ENCODE measurements at places on chromosomes 5 and 9. TPM values are rescaled to one million over a fixed set of nuclear protein-coding genes. Genes with fewer than 3 reads are reported as not detected.

ASS1 gene
- total RNA-seq: 2.6 TPM

RASGRF2 gene
- total RNA-seq: 19.3 TPM

NINJ1 gene
- total RNA-seq: 30.4 TPM

DNA sequence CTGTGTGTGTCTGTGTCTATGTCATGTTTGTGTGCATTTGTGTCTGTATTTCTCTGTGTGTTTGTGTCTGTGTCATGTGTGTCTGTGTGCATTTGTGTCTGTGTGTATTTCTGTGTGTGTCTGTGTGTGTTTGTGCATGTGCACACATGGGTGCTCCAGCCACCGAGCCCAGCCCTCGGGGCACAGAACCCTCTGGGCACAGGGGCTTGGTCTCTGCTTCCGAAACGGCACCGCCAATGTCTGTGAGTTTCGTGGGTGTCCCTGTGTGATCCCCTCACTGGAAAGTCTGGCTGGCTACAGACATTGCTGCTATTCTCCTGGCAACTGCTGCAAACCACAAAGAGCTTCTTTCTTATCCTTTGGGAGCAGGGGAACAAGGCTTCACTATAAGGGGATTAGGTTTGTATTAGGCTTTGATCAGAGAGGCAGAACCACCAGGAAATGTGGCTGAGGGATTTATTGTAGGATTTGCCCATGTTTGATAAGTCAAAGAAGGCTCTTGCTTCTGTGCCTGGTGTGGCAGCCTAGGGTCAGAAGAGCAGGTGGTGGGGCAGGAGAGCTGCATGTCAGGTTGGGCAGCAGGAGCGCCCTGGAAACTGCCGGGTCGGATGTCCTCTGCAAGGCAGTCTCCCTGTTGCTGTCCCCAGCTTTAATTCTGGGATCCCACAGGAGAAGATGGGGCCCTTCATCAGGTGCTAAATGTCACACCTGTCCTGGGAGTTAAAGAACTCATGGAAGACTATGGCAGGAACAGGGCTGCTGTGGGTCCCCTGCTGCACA, 39.6 kb upstream of the FCN1 start:
- no peak for DNase-seq

GRCh38 chr9:971901-972500, 4.5 kb upstream of the DMRT3 start:
- DNase-seq: peak; percentile 50

- no peak for DNase-seq
Measured at GRCh38 chr5:40402007-40402364, 277.7 kb upstream of the PTGER4 start.

- DNase-seq: no peak
Measured at GRCh38 chr9:98726735-98727134, 18.0 kb upstream of the GABBR2 start.

GRCh38 chr9:95264954-95265615, 52.4 kb downstream of the FANCC start:
- no peak for DNase-seq

- DNase-seq: no peak
Measured at GRCh38 chr5:51468196-51468595, 84.9 kb downstream of the ISL1 start.

GRCh38 chr5:127666043-127666716, 17.3 kb downstream of the CTXN3 start:
- DNase-seq: no peak

DNA sequence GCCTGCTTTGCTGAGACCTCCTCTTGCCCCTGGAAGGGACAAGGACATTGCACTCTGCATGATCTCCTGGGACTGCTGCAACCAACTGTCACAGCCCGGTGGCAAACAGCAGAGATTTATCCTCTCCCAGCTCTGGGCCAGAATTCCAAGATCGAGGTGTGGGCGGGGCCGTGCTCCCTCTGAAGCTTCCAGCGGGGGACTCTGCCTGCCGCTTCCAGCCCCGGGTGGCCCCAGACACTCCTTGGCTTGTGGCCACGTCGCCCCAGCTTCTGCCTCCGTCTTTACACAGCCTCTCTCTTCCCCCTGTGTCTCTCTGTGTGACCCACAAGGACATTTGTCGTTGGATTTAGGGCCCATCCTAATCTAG, 67.1 kb downstream of the COL5A1 start:
- no peak for DNase-seq

- DNase-seq: no peak
Measured at GRCh38 chr5:150181027-150181426, 8.8 kb upstream of the SLC6A7 start.

- DNase-seq: no peak
Measured at GRCh38 chr5:14167211-14167845, 24.2 kb downstream of the TRIO start.

DNA sequence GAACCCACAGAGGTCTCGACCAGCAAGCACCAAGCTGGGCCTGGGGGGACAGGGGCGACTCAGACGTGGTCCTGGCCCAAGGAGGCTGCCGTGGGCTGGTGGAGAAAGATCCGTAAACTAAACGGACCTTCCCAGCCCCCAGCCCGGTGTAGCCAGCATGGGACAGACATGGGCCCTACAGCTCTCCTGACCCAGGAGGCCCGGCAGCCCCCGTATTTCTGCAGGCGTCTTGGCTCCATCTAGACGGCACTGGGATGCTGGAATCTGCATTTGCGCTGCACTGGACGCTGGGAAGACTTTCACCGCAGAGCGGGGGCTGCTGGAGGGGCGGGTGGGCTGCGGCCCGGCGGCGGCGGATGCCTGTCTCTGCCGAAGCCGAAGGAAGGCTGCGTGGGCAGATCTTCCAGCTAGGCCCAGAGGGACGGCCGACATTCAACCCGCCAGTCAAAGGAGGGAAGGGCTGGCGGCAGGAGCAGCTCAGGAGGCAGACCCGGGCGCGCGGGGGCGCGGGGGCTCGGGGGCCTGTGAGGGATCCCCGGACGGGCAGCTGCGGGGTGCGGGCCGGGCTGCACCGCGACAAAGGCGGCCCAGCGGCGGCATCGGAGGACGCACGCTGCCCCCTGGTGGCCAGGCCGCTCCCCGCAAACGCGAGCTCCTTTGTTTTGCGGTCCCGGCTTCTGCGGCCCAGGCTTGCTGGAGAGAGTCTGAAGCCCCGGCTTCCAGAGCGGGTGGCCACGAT, 266.2 kb downstream of the NSG2 start:
- peak; percentile 82 for DNase-seq

GRCh38 chr5:169805937-169806700, 169.0 kb downstream of the DOCK2 start:
- no peak for DNase-seq

DNA sequence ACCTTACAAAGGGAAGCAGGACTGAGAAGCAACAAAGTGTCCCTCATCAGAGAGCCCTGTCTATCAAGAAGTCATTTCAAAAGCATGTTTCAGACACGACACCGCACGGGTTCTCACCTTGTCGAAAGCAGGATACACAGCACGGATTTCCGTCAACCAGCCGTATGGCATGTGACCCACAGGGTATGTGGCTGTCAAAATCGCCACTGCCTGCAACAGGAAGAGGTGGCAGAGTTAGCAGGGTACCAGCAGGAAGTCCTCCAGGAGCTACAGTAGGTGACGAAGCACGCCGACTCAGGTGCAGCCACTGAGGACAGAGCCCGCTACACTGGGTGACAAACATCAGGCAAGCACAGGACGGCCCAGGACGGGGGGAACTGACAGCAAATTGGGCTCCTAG, 81.2 kb downstream of the OTULIN start:
- no peak for DNase-seq

- DNase-seq: no peak
Measured at GRCh38 chr5:10319202-10319851, 11.6 kb upstream of the CMBL start.

GRCh38 chr5:122585371-122585770, 189.5 kb upstream of the SNX2 start:
- no peak for DNase-seq

DNA sequence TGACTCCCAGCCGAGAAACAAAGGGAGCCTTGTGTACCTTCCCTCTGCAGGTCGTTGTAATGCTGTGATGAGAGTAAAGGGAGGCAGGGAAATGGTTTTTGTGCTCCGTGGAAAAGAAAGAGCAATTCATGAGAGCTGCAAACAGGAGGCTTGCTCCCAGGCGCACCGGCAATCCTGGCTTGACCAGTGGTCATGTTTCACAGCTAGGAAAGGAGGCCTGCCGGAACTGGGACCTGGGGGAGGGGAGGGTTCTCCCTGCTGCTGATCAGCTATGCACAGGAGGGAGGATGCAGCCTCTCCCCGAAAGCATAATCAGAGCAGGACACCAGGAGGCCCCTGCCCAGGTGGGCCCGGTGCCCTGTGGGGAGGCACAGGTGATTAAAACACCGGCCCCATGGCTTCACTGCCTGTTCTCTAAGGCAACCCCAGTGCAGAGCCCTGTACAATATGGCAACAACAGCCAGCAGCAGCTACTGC, 131.3 kb downstream of the ZDHHC21 start:
- DNase-seq: no peak

DNA sequence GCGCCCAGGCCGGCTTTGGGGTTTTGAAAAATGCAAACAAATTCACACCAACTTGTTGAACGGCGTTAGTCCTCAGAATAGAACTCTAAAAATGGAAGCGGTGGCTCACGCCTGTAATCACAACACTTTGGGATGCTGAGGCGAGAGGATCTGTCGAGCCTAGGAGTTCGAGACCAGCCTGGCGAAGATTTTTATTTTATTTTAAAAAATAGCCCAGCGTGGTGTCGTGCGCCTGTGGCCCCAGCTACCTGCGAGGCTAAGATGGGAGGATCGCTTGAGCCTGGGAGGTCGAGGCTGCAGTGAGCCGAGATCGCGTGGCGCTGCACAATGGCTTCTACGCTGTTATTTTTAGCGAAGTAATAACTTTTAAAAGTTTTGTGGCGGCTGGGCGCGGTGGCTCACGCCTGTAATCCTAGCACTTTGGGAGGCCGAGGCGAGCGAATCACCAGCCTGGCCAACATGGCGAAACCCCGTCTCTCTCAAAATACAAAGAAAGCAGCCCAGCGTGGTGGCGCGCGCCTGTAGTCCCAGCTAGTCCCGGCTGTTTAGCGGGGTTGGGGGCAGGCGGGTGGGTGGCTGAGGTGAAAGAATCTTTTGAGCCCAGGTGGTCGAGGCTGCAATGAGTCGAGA, 694 bp upstream of the PLIN2 start:
- DNase-seq: peak; percentile 58

- no peak for DNase-seq
Measured at GRCh38 chr9:18604767-18605730, 131.1 kb downstream of the ADAMTSL1 start.

All from activated naive CD8-positive, alpha-beta T cell treated with anti-CD3 and anti-CD28 coated beads, Interleukin-2, amount 10 ng/mL, durations not matched to agents 7 days and 5 days (primary cell).